ENCODE measurements at places on chromosomes 12 and 14.

GRCh38 chr14:22767323-22767589 lies 768 bp downstream of the OXA1L start:
- DNase-seq: no peak

GRCh38 chr12:121939186-121939585 lies 20.8 kb downstream of the CFAP251 start:
- no peak for DNase-seq

GRCh38 chr12:24664161-24664880 lies 284.6 kb downstream of the BCAT1 start:
- DNase-seq: no peak

- no peak for DNase-seq
Observed at GRCh38 chr12:25558586-25558985, 5.5 kb upstream of the LMNTD1 start.

- DNase-seq: no peak
Observed at GRCh38 chr12:124563401-124563800, 4.0 kb downstream of the NCOR2 start.

GRCh38 chr12:65929641-65930040 lies 105.4 kb downstream of the HMGA2 start:
- DNase-seq: no peak

DNA sequence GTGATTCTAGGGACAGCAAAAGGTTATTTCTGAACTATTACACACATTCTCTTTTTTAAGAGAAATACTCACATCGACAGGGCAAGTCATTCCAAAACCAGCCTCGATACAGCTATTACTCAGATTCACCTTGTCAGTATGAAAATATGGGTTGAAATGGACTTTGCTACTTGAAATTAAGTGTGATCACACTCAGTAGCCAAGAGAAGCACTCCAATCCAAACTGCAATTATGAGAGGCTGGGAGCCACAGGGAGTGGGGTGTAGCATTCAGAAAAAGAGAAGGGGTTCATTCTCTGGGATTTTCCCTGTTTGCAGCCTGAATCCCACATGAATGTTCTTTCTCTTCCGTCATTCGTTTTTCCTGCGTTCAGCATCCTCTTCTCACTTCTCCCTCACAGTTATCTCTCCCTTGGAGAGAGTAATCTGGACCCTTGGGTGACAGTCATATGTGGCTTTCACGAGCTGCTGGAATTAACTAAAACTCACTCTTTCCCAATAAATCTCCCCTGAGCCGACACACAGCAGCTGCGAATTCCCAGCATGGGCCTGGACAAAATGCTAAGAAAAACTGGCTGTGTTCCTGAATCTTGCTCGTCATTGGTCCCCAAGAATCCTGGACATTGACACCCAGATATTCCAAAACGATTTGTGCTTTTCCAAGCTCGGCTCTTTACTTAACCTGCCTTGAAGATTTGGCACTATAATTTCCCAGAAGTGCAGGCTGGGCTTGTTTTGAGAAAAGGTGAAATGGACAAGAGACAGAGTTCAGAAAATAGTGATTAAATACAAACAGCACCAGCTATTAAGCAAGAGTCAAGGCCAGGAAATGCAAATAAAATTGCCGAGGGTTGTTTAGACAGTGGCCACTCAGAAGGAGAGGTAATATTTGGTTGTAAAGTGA lies 199.5 kb upstream of the PLEKHG7 start:
- DNase-seq: no peak

DNA sequence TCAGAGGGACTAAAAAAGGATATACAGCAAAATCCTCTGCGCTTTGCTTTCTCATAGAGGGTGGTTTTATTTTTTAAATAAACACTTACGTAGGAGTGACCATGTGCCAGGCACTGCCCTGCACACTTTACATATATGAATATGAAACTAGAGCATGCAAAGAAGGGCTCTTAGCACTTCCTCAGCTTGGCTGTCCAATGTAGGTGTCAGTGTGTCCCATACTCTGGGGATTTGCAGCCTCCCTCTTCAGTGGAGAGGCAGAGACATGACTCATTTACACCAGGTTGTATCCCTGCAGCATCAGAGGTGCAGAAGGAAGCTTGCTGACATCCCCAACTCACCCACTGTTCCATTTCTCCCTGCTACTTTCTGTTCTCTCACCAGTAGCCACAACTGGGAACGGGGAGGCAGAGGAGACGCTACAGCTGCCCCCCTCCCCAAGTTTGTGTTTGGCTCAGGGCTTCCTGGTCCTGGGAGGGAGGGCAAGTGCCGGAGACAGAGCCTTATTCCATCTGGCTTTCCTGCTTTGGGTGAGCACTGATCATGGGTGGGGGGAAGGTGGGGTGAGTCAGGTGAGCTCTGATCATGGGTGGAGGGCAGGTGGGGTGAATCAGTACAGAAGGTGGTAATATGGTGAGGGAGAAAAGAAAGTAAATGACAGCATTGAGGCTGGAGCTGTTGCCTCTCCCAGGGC lies 4.9 kb upstream of the KRT5 start:
- no peak for DNase-seq

GRCh38 chr14:81582420-81582819 lies 48.8 kb upstream of the SEL1L start:
- DNase-seq: no peak

- DNase-seq: no peak
Observed at GRCh38 chr14:32077081-32078022, at the start of gene ARHGAP5. TSS of gene ARHGAP5 (plus strand) at chr14:32077304. CDS start at chr14:32090670, 13,366 bp downstream.

DNA sequence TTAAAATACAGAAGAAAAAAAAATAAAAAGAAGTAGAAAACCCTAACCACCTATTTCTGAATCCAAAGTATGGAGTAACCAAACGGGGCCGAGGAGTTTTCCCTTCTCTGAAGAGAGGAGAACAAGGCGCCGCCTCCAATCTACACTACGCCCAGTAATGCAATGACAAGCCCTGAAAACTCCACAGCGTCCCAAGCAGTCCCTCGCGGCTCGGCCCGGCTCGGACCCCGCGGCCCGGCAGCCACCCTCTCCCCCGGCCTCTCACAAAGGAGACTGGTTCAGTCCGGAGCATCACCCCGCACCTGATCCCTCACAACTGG lies 371 bp downstream of the CHD8 start:
- no peak for DNase-seq

- peak; percentile 40 for DNase-seq
Observed at GRCh38 chr14:35355981-35356841, 48.3 kb downstream of the NFKBIA start.

Data from HCT116 (cell line).